ENCODE measurements at places on chromosomes 2 and 18. TPM values are rescaled to one million over a fixed set of nuclear protein-coding genes. Genes with fewer than 3 reads are reported as not detected.

ROCK1 gene
- 36.0 TPM for total RNA-seq

DNAJC27 gene
- 10.4 TPM for total RNA-seq

STARD6 gene
- total RNA-seq: not detected

TGFBRAP1 gene
- 11.5 TPM for total RNA-seq

POMC gene
- 5.0 TPM for total RNA-seq

PRKRA gene
- total RNA-seq: 37.2 TPM

WDCP gene
- 5.5 TPM for total RNA-seq

Measured in right cardiac atrium (tissue), 5 donors.